ENCODE measurements at places on chromosomes 3 and 15.

GRCh38 chr3:166322391-166322790, 485.2 kb upstream of the BCHE start:
- no peak for DNase-seq

- no peak for DNase-seq
Observed at GRCh38 chr3:9951962-9952805, at the start of gene PRRT3. PRRT3 (minus strand) TSS chr3:9952408; CDS start chr3:9950115, 2,293 bp downstream.

DNA sequence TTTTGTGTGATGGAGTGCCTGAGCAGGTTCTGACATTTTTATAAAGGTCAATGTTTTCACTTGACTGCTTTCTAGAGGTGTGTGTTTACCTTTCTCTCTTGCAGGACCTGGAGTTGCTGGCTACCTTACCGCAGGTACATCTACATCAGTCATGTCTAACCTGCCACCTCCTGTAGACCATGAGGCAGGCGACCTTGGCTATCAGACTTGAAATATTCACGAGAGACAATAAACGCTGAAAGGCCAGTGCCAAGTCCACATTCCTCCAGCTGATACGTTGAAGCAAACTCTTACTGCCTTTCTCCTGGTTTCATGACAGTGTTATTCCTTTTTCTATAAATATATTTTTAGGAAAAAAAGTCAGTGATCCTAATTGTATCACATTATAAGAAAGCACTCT, 59.0 kb upstream of the ACKR4 start:
- no peak for DNase-seq

- DNase-seq = no peak
Observed at GRCh38 chr15:76057332-76058000, 2.3 kb upstream of the TMEM266 start.

DNA sequence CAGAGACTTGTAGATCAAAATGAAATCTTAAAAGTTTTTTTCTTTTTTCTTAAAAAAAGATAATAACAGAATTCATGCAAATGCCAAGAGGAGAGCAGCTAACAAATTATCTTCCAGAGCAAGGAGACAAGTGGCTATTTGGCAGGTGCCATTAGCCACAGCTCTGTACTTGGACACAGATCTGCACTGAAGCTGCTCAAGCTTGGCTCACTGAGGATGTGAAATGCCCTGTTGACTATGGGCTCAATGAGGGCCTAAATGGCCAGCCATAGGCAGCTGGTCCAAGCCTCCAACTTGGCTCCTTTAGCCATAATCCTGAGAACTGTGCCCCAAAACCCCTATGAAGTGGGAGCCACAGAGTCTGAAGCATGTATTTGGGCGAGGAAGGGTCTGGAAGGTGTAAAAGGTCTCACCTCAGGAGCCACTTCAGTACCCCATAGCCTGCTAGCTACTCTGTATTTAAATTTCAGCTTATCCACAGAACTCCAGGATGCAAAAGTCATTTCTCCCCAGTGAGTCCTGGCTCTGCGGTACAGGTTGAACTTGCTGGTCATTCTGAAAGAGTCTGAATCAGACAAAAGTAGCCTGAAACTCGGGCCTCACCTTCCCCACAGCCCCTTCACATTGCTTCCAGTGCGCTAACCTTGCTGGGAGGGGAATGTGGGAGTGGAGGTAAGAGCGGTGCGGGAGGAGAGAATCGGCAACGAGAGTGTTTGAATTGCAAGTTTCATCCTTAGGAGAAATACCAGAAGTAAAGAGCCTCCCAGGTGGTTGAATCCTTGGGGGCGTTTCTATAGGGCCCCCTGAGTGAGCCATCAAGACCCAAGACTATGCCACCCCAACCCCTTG, 48.0 kb downstream of the ZIC4 start:
- DNase-seq = no peak

- DNase-seq = peak; percentile 84
Observed at GRCh38 chr3:196268284-196269163, 19.0 kb downstream of the PCYT1A start.

- DNase-seq = no peak
Observed at GRCh38 chr15:61318301-61318700, 89.2 kb upstream of the RORA start.

- no peak for DNase-seq
Observed at GRCh38 chr3:17129556-17129955, 244.8 kb downstream of the PLCL2 start.

DNA sequence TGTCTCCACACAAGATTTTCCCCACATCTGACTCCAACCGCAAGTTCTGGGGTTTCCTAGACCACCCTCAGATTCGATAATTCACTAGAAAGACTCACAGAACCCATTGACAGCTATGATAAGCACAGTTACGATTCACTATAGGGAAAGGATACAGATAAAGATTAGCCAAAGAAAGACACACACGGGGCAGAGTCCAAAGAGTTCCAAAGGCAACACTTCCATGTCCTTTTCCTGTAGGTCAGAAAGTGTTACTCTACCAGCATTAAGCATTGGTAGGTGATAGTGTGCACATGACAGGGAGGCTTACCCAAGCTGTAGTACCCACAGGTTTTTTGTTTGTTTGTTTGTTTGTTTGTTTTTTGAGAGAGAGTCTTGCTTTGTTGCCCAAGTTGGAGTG, 48.1 kb downstream of the PHLDB2 start:
- no peak for DNase-seq

DNA sequence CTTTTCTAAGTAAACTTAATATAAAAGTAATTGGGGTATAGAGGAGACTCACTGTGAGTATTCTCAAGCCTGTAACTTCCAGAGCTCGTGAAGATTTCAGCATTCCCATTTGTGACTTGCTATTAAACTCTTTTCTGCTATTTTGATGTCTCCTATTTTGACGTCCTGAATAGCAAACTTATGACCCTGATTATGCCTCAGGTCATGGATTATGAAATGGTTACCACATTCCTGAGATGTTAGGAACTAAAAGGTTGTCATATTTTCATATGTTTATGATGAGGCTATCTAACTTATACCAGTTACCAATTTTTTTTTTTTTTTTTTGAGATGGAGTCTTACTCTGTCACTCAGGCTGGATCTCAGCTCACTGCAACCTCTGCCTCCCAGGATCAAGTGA, 105.5 kb downstream of the ATG7 start:
- DNase-seq = no peak

GRCh38 chr3:42983927-42984326, 4.8 kb downstream of the GASK1A start:
- DNase-seq = no peak

GRCh38 chr3:120102674-120103073, 8.4 kb upstream of the GSK3B start:
- DNase-seq = no peak

- no peak for DNase-seq
Observed at GRCh38 chr15:43204016-43204901, 16.6 kb downstream of the EPB42 start.

GRCh38 chr3:43268636-43269035, 17.7 kb upstream of the SNRK start:
- DNase-seq = no peak

GRCh38 chr3:71436337-71436736, 147.2 kb downstream of the FOXP1 start:
- no peak for DNase-seq

DNA sequence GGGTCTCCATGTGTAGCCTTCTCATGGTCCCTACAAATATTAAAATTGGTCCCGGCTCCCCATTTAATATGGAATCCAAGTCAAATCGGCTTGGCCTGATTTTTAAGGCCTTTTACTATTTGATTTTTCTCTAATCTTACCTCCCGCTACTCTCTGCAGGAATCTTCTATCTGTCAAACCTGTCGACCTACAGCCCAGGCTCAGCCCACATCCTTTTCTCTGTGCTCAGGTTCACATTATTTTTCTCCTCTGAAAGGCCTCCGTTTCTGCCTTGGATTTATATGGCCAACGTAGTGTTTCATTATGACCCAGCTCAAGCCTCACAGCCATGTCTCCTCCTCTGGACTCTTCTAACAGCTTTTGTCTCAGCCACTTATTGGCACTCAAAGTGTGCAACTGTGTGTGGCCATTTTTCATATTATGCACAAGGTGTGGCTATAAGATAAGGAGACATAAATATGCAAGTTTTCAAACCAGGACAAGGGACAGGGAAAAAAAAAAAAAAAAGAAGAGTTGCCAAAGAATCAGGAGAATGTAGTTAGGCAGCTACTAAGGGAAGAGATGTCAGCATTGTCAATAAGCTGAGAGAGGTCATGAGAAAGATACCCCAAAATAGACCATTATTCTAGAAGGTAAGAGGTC, 2.1 kb upstream of the GLCE start:
- no peak for DNase-seq

GRCh38 chr3:9347887-9348286, 15.0 kb upstream of the THUMPD3 start:
- no peak for DNase-seq

DNA sequence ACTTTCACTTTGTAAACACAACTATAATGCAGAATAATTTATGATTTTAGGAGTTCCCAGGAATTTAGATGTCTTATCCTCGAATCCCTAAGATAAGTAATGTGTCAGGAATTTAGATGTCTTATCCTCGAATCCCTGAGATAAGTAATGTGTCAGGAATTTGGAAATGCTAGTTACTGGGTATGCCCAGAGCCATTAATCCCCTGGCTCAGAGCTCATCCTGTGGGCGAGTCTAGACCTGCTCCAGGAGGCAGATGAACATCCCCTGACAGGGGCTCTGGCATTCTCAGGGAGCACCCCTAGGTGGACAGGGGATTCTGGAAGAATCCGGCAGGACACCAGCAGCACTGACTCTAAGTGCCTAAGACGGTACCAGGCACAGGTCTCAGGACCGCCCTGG, 163.3 kb downstream of the ARRDC4 start:
- DNase-seq = no peak

DNA sequence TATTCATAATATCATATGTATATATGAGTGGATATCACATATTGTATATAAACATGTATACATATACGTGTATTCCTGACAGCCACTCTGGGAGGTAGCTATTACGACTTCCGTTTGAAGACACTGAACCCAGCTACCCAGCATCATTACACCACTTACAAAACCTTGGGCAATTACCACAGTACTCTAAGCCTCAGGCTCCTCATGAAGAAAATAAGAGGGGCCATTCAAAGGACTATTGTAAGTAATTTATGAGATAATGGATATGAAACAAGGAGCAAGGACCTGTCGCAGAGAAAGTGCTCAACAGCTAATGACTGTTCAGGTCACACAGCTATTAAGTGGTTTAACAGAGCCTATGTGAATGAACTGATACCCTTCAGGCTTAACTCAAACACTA, 52.4 kb downstream of the KCNMB2 start:
- no peak for DNase-seq

- DNase-seq = no peak
Observed at GRCh38 chr3:80526153-80526552, 758.4 kb upstream of the ROBO1 start.

- no peak for DNase-seq
Observed at GRCh38 chr3:6282918-6283317, 578.0 kb upstream of the GRM7 start.
